ENCODE measurements at places on chromosomes 7 and 10. TPM values are rescaled to one million over a fixed set of nuclear protein-coding genes. Genes with fewer than 3 reads are reported as not detected.

XRCC2 gene
- 0.38 TPM for total RNA-seq

DNA sequence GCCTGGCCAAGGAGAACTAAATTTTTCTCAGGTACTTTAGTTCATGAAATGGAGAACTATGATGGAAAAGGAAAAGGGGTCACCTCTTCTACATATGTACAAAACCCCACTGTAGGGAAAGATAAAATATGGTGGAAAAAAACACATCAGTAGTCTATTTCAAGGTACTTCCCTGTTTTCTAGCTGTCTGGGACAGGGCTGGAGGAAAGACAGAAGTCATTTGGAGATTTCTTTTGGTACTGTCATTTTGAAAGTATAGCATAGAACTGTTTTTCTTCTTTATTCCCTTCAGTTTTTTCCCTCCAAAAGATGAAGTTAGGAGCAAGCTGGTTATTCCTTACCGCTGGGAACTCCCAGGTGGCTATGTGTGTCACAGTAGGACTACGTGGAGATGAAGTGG is 196.1 kb downstream of the DOCK4 start:
- DNase-seq = no peak

DNA sequence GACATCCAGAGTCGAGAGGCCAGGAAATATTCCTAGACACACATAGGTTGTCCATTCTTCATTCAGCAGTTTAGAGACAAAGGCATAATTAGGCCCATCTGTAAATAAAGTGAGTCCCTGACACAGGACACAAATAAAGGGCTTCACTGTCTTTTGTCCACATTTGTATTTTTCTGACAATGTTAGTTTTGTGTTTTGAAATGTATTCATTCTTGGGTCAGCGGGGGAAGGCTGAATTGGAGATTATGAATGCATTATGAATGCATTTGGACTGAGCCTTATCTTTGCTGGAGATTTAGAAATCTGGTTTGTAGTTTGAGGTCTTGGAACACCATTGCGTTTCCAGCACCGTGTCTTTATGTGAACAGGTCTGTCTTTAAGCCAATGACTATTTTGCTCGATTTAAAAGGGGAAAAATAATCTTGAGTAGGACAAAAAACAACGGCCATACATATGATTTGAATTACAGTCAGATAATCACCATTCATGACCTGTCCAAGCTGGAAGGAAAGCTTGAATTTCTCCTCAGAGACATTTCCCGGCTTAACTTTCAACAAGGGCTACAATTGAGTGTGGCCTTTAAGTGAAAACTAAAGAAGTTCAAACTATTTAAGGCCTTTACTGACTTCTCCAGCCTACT is 334.8 kb downstream of the WDR11 start:
- no peak for DNase-seq

DNA sequence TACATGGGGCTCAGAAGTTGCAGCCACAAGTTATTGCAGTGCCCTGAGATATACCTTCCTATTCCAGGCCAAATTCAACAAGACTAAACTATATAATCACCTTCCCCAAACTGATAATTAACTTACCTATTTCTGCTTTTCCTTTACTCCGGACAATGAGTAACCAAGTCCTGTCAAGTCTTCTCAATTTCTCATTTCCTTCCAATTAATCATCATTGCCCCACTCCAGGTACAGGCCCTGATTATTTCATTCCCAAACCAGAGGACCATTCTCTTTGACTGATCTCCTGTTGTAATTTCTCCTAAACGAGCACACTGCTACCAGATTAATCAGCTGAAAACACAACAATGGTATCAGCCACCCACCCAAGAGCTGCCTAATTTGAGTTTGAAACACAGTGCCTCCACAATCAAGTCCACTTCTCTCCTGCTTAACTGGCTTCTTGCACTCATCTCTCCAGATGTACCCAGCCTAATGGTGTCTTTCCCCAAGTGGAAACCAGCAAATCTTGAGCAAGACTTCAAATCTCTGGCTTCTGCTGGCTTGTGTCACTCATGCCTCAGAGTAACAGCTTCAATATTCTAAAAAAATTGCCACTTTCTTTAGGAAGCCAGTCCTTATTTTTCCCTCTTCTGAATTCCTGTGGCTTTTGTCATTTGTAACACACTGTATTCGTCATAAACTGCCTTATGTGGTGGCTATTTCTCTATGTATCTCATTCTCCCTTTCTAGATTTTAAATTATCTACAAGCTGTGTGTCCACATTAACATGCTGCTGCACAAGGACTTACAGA is 89.1 kb downstream of the CDK6 start:
- no peak for DNase-seq

DNA sequence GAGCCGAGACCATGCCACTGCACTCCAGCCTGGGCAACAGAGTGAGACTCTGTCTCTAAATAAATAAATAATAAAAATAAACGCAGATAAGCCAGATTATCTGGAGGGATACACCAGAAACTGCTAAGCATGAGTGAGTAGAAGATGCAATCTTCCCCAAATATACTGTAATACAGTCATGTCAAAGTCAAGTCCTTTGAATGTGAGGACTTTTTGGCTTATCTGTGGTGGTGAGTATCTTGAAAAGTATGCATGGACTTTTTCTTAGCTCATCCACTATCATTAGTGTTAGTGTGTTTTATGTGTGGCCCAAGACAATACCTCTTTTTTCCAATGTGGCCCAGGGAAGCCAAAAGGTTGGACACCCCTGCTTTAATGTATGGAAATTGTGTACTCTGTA is 44.7 kb upstream of the PITRM1 start:
- no peak for DNase-seq

- DNase-seq = no peak
Measured at GRCh38 chr10:69018613-69019012, 30.0 kb downstream of the KIFBP start.

GRCh38 chr10:131778385-131778784 is 122.4 kb upstream of the PPP2R2D start:
- DNase-seq = no peak

Data from omental fat pad (tissue), 4 donors.